ENCODE measurements at places on chromosomes 1 and 21. TPM values are rescaled to one million over a fixed set of nuclear protein-coding genes. Genes with fewer than 3 reads are reported as not detected.

LINGO4 gene
- not detected for total RNA-seq

CD1B gene
- not detected for total RNA-seq

SH2D1B gene
- total RNA-seq, result not detected

DNA sequence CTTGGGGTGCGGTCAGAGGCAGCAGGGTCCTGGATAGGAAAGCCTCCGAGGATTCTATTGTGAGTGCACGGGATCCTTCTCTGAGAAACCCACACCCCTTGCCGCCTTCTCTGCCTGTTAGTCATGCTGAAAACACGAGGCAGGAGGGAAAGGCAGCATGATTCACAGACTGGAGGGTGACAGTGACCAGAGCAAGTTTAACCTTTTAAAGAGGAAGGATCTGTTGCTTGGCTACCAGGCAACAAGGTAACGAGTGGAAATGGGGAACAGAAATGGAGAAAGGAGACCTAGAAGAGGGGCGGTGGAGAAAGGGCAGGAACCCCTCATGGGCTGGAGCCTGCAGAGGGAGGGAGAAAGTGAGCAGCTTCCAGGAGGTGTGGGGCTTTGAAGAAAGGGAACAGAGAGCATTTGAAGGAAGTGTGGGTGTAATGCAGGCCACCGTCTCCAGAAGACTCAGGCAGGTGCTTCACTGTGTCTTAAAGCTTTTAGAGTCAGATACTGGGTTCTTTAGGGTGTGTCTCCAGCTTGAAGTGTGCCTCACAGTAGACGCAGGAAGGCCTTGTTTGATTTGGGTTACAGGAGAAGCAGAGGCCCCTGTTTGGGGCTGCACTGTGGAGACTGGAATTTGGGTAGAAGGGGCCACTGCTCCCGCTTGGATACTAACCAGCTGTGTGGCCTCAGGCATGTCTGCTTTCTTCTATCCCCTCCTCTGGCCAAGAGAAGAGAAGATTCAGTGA is 19.1 kb downstream of the OPTC start:
- H3K4me1 ChIP-seq, result peaks cover 37% of the 10 kb centered on the region
- H3K4me3 ChIP-seq, result no peak overlapping the region
- H3K27me3 ChIP-seq, result peaks cover 20% of the 10 kb centered on the region
- DNase-seq, result no peak
- no peaks in the 10 kb centered on the region for H3K36me3 ChIP-seq

DNA sequence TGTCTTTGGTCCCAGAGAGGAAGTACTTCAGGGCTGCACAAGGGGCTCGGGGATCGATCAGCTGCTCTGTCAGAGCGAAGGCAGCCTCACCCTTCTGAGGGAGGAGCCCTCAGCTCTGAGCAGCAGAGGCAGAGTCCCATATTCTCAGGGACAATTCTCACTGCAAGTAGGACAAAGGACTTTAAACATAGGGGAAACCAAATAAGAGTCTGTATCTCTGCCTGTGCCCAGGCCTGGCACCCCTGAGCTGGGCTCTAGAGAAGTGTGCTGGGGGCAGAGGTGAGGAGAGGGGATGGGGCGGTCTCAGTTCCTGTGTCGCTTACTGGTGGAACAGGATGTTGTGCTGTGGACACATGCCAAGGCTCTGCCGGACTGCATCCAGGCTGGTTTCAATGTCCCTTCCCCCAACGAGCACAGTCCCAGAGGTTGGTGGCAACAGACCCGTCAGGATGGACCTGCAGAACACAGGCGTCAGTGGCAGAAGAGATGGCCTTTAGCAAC is 76.6 kb downstream of the ABCA4 start:
- no peaks in the 10 kb centered on the region for H3K27me3 ChIP-seq
- no peaks in the 10 kb centered on the region for H3K36me3 ChIP-seq
- H3K4me1 ChIP-seq, result peaks cover 24% of the 10 kb centered on the region

- no peaks in the 10 kb centered on the region for H3K36me3 ChIP-seq
- H3K27me3 ChIP-seq, result peaks cover 43% of the 10 kb centered on the region
Measured at GRCh38 chr1:38584448-38585355, 274.9 kb downstream of the RRAGC start.

GRCh38 chr1:7208647-7209180 is 423.5 kb downstream of the CAMTA1 start:
- peaks cover 35% of the 10 kb centered on the region for H3K27me3 ChIP-seq
- H3K36me3 ChIP-seq, result no peaks in the 10 kb centered on the region
- no peaks in the 10 kb centered on the region for H3K4me1 ChIP-seq
- no peak for DNase-seq
- no peak overlapping the region for H3K4me3 ChIP-seq
